SHP77 treated with DMSO at 0.1 percent for 48 hours (cell line): ENCODE measurements at places on chromosomes 7 and 10.

GRCh38 chr10:50540069-50540825 lies 83.5 kb downstream of the SGMS1 start:
- no peak for DNase-seq

DNA sequence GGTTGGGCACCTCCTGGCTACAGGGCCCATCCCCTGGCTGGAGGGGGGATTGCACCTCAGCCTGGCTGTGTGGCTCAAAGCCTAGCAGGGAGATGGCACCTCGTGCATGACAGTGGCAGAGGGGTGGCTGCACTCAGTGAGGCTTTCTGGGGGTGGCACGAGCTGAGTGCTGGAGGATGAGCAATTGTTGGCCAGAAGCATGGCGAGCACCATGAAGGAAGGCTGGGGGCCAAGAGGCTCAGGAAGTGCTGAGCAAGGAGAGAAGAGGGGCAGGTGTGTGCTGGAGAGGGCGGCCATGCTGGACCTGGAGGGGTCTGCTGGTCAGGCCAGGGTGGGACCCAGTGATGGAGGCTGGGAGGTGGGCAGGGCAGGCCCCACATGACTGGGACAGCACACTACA lies 65.4 kb downstream of the TCERG1L start:
- no peak for DNase-seq

GRCh38 chr10:12529976-12530375 lies 180.6 kb downstream of the CAMK1D start:
- no peak for DNase-seq

DNA sequence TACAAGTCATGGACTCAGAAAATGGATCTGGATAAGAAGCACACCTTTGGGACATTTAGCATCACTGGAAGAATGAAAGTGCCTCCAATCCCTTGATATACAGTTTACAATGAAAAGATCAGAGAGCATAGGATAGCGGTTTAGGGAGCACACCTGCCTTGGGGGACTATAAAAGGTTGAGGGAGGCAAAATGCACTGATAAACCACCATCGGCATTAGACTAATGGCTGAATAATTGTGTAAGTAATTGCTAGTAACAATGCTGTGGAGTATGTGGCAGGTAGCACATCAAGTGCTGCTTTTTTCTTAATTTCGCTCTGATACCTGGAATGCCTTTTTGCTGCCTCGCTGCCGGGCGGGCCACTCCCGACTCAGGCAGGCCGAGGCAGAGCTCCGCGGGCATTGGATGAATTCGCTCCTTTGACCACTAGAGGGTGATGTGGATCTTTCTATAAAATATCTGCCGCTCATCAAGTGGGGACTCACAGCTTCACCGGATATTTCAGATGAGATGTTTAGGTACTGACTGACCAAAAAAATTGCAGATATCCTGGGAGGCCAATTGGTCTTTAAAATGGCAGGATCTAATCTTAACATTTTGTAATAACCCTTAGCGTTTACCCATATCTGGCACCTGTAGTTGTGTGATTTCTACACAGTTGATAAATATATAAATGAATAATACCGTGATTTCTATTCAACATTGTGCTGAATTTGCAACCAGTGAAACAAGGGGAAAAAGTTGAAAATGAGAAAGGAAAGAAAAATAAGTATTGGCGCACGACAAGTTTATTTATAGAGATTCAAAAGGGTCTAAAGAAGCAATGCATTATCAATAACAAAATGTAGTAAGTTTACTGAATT lies 116.8 kb upstream of the PRSS1 start:
- no peak for DNase-seq

DNA sequence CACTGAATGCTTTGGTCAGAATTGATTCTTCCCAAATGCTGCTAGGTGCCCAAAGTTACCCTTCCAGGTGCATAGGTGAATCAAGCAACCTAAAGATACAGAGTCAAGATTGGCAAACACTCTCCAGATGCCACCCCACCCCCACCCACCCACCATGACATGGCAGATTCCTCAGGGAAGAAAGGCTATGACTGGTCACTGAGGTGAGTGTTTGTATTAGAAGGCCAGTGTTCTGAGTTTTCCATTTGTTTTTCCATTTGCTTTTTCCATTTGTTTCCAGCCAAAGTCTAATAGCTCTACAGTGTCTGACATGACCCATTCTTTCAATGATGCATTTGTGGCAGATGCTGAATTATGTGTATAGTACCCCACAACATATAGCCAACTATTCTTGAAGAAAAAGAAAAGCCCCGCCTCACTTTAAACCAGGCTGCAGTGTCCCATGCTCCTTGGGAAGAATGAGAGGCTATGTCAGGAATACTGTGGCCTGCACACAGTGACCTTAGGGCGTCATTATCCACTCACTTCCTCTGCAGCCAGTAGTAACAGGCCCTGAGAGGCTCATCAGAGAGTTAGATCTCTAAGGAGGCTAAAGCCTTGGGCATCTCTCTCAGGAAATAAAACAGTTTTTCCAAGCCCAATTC lies 16.1 kb upstream of the HIBADH start:
- no peak for DNase-seq

- DNase-seq = no peak
These were observed 49.3 kb upstream of the PARD3 start for GRCh38 chr10:34864149-34865067.

GRCh38 chr7:108278281-108278680 lies 148.1 kb upstream of the LAMB4 start:
- DNase-seq = no peak

DNA sequence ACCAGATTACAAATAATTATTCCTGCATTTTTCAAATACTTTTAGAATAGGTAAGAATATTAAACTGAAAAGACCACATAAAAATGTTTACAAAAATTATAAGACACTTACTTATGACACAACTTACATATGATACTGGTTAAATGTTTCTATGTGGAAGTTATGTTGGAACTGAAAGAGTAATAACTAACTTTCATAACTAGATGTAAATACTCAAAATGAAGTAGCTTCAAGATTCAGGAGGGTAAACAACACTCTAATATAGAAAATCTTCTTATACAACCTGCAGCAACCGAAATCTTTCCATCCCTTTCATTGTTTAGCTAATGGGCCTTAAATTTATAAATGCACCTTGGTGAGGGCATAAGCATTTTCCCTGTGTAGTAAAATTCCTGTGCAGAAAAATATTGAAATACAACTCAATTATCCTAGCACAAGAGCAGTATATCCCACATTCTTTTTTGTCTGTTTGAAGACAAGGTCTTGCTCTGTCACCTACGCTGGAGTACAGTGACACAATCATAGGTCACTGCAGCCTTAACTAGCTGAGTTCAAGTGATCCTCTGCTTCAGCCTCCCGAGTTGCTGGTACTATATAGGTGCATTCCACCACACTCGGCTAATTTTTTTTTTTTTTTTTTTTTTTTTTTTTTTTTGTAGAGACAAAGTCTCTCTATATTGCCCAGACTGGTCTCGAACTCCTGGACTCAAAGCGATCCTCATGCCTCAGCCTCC lies 14.8 kb upstream of the RNF148 start:
- DNase-seq = no peak

DNA sequence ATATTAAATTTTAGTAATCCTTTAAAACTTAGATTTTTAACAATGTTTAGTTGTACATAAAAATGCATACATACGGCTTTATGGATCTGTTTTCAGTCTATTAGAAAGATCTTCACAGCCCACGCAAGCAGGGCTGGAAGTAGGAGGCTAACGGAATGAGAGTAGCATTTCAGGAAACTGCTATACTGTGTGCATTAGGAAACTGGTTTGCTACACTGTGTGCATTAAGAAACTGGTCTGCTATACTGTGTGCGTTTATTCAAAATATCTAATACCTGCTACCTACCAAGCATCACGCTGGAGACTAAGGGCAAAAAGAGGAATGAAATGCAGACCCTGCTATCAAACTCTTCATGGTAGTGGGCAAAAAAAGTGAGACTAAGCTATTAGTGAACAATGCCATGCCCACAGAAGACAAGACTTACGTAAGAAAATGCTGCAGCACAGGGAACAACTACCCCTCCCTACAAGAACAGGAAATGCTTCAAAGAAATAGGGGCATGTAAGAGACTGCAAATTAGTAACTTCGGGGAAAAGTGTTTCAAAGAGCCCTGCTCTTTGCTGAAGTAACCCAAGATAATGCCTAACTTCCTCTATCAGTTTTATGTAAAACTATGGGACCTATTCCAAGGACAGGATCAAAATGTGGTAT lies 11.3 kb downstream of the RAB11FIP2 start:
- DNase-seq = no peak

GRCh38 chr10:104322416-104322782 lies 15.9 kb downstream of the ITPRIP start:
- no peak for DNase-seq

- no peak for DNase-seq
These were observed 101.9 kb downstream of the ELMO1 start for GRCh38 chr7:37346761-37347160.
